ENCODE measurements at places on chromosomes 3 and 15.

- no peak for DNase-seq
Observed at GRCh38 chr3:129320261-129320660, 41.6 kb downstream of the HMCES start.

GRCh38 chr3:76383781-76384180, 598.4 kb upstream of the ZNF717 start:
- DNase-seq, result no peak

DNA sequence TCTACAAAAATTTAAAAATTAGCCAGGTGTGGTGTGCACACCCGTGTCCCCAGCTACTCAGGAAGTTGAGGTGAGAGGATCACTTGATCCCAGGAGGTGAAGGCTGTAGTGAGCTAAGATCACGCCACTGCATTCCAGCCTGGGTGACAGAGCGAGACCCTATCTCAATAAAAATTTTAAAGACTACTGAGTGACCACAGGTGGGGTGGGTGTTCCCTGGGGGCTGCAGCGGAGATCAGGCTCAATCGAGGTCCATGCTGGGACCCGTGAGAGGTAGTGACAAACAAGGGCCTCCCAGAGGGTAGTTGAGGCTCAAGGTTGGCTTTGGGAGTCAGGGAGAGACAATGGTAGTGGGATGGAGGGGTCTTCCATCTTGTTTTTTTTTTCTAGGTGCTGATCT, 38.9 kb upstream of the LIMD1 start:
- DNase-seq, result no peak

DNA sequence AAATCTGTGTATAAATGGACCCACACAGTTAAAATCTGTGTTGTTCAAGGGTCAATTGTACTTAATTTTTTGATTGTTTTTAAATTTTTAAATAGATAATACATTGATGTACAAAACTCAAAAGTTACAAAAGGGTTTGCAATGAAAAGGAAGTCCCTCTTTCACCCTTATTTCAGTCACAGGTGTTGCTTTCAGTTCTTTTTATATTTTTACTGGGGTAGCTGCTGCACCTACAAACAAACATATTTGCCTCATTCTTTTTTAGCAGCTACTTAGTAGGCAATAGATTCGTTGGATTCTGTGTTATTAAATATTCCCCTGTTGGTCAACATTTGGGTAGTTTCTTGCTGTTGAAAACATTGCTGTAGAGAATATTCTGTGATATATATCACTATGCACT, 44.4 kb downstream of the PIAS1 start:
- DNase-seq, result no peak

- DNase-seq, result no peak
Observed at GRCh38 chr15:101033801-101034200, 114.6 kb downstream of the LRRK1 start.

- DNase-seq, result no peak
Observed at GRCh38 chr3:32241100-32241499, 2.6 kb downstream of the CMTM8 start.

DNA sequence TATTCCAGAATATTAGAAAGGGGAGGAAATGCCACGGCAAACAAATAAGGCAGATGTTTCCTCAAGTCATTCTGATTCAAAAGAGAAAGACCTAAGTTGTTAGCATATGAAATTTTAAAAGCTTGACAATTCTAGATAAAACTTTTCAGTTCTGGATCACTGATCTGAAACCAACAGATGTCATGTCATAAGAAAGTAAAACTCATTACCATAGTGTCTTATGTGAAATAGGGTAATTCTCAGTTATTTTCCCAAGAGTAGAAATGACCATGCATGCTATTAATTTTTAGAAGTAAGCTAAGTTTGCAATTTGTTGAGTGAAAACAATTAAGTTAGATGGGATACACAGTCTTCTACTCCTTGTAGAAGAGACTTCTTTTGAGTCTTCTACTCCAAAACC, 630.3 kb downstream of the NAALADL2 start:
- no peak for DNase-seq

- no peak for DNase-seq
Observed at GRCh38 chr15:68775236-68775577, 45.5 kb downstream of the ANP32A start.

- DNase-seq, result no peak
Observed at GRCh38 chr3:149820183-149820582, 7.2 kb downstream of the RNF13 start.

DNA sequence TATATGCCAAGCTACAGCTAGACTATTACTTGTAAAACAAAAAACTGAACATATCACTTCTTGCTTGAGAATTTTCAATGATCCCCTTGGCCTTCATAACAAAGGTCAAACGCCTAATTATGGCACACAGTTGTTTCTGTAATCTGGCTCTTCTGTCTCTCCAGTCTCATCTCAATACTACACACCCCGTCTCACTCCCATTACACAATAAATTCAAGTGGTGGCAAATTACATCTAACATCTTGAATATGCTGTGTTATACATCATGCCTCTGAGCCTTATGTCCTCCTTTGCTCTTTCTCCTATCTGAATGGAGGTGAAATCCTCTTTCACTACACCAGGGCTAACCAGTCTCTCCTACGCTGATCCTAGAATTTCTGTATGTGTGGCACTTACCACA, 140.4 kb downstream of the TBL1XR1 start:
- DNase-seq, result no peak

DNA sequence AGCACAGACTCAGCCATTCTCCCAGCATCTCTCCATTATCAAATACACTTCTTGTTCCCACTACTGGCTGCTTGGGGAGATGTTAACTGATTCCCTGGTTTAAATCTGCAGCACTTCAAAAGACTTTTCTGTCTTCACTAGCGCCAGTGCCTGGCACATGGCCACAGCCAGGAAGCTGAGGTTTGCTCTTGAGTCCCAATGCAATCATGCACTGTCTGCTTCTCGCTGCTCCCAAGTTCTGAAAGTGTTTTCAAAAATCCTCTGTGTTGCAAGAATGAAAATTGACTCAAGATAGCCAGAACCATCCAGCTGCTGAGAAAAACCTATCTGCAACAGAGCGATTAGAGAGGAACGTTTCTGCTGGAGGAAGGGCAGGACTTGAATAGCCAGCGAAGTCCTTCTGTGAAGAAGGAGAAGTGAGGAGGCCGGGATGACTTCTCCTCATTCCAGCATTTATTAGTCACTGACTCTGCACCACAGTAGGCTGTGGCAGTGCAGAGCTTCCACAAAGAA, 358.4 kb upstream of the NR2F2 start:
- DNase-seq, result no peak

- no peak for DNase-seq
Observed at GRCh38 chr3:127689266-127689860, 16.6 kb downstream of the ABTB1 start.

DNA sequence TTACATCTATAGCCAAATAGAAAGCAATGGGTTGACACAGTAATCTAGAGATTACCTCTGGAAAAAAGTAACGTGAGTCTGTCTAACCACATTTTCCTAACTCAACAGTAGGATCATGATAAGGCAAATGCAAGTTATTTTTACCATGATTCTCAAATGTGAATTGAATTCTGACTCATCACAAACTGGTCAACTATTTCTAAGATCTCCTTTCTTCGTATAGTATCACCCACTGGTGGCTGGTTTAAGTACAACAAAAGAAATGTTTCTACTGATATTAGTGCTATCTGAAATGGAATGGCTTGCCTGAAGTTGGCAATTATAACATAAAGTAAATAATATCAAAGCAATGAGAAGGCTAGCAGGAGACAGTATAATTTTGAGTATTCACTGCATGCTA, 102.2 kb downstream of the ABI3BP start:
- DNase-seq, result no peak

DNA sequence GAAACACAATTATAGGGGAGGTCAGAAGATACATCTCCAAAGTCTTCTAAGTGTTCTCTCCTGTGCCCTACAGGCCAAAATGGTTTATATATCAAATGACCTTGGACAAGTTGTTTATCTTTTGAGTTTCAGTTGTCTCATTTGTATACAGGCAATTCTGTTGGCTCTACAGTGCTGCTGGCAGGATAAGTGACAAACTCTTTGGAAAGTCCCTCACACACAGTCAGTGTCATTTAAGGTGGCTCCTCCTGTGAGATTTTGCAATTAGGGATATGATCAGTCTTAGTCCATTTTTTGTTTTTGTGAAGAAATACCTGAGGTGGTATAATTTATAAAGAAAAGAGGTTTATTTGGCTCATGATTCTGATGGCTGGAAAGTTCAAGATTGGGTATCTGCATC, 1035.8 kb upstream of the CFAP20DC start:
- DNase-seq, result no peak

DNA sequence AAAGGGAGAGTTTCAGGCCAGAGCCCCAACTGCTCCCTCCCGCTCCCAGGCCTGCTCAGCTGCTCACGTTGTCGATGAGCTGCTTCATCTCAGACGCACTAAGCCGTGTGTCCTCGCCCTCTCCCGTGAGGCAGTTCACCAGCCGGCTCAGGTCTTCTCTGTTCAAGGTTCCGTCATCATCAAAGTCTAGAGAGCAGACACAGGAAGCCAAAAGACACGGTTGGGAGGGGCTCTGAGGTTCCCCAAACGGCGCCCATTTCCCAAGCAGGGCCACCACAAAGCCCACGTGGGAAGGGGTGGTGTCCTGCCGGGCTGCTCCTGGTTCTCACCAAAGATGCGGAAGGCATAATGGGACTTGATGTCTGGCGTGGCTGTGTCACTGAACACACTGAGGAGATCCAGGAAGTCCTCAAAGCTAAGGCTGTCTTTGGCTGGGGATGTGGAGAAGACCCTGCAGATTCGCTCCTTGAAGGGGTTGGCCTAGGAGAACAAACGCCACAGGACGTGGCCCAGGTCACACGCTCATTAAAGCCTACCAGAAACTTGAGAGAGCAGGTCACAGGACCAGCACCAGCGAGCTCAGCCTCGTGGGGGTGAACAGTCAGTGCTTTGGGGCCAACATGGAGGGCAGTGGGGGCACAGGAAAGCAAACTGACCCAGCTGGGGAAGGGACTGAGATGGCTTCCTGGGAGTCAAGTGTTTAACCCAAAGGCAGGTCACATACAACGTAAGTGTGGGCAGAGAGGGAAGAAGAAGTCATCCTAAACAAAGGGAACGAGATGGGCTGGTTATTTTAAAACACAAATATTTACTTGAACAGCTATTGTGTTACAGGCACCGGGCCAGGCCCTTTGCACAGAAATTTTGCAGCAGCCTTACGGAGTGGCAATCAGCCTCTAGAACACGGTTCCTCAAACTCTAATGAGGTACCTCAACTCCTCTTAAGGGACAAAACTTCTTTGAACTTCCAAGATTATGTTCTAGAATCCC, 2.4 kb downstream of the CIB1 start:
- peak; percentile 38 for DNase-seq

- no peak for DNase-seq
Observed at GRCh38 chr3:120102674-120103073, 8.4 kb upstream of the GSK3B start.

- no peak for DNase-seq
Observed at GRCh38 chr3:8994226-8994625, 31.0 kb upstream of the RAD18 start.

GRCh38 chr3:116314476-116314875, 130.8 kb downstream of the LSAMP start:
- DNase-seq, result no peak

DNA sequence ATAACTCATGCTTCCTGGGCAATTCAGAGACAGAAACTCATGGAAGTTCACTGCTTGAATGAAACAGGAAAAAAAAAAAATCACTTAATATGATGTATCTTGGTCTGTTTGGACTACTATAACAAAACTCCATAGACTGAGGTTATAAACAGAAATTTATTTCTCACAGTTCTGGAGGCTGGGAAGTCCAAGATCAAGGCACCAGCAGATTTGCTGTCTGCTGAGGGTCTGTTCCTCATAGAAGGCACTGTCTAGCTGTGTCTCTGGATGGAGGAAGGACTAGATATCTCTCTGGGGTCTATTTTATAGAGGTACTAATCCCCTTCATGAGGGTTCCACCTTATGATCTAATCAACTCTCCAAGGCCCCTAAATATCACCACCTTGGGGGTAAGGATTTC, 119.3 kb downstream of the IGF2BP2 start:
- DNase-seq, result no peak

GRCh38 chr15:63522225-63522578, 17.8 kb downstream of the USP3 start:
- no peak for DNase-seq

DNA sequence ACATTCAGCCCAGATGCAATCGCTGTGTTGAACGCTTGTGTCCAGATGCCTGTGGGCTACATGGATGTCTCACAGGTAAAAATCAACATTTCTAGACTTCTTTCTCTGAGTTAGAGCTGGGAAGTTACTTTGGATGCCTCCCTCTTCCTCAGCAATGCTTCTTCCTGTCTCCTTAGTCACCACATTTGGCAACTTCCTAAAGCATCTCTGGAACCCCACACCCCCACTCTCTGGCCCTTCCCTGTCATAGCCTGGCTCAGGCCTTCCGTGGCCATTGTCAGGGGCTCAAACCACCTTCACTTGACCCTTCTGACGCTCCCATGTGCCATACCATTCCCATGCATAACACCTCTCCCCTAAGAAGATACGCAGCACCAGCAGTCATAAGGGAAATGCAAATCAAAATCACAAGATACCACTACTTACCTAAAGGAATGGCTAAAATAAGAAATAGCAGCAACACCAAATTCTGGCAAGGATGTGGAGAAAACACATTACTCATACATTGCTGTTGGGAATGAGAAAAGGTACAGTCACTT, 21.6 kb upstream of the RGMA start:
- no peak for DNase-seq

GRCh38 chr3:23324745-23325144, 121.6 kb downstream of the UBE2E2 start:
- DNase-seq, result no peak

GRCh38 chr15:83087576-83087975, 19.9 kb upstream of the TM6SF1 start:
- DNase-seq, result no peak

- no peak for DNase-seq
Observed at GRCh38 chr3:101391413-101391950, 71.1 kb upstream of the IMPG2 start.

- no peak for DNase-seq
Observed at GRCh38 chr15:29410338-29410737, 140.7 kb upstream of the NSMCE3 start.

GRCh38 chr3:21464746-21465145, 286.3 kb downstream of the ZNF385D start:
- no peak for DNase-seq

- no peak for DNase-seq
Observed at GRCh38 chr3:184805351-184806038, 6.5 kb upstream of the VPS8 start.

DNA sequence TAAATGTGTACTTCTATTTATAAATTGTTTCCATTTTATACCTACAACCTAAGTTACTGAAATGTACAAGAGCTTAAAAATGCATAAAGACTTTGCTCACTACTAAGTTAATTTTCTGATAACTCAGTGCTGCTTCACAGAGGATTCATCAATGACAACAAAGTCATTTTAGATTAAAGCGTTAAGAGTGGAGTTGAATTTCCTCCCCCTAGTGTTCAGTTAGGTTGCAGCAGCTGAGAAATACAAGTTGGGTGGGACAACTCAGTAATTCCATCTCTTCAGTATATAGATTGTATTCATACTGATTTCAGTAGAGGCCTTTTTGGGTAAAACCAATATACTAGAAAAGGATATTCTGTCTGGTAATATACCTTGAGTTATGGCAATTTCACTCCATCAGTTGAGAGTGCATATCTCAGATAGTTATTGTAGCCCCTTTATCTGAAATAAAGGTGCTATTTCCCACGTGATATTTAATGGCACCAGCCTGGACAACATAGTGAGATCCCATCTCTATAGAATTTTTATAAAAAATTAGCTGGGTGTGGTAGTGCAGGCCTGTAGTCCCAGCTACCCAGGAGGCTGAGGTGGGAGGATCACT, 6.9 kb upstream of the RPL35A start:
- no peak for DNase-seq
